ENCODE measurements at places on chromosomes 12 and 14.

DNA sequence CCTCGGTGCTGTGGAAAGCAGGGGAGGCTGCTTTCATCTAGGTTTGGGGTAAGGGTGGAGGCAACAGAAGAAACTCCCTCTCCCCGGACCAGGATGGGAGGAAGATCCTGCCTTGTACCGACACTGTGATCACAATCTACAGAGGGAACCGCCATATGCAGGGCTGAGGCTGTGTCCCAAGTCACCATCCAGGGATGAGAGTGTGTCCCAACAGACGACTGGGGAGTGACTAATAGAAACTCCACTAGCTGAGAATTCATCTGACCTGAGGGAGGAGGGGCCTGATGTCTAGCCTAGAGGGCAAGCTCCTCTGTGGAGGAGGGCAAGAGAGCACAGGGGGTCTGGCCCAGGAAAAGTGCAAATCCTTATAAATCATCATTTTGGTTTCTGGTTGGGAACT, 172.4 kb downstream of the CALM1 start:
- no peak for DNase-seq

GRCh38 chr14:82636426-82636825, 1102.8 kb upstream of the SEL1L start:
- no peak for DNase-seq

DNA sequence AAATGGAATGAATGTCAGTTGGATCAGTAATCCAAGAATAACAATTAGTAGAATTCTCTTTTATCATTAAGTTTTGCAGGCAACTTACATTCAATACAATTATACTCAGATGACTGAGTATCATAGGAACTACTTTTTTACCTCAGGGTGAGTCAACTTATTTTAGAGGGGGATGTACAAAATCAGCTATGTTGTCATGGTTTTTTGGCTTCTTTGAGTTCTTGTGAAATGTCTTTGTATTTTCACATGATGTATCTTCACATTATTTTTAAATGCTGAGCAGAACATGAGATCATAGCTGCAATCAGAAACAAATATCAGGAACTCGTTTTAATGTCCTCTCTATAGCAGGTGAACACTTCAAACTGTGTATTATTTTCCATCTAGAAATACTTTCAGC, 65.3 kb upstream of the PTPRR start:
- no peak for DNase-seq

- no peak for DNase-seq
Observed at GRCh38 chr12:119011231-119011630, 29.9 kb downstream of the SRRM4 start.

GRCh38 chr14:71985538-71986189, 53.4 kb downstream of the RGS6 start:
- DNase-seq = no peak

GRCh38 chr12:131187602-131188001, 233.9 kb downstream of the ADGRD1 start:
- no peak for DNase-seq

DNA sequence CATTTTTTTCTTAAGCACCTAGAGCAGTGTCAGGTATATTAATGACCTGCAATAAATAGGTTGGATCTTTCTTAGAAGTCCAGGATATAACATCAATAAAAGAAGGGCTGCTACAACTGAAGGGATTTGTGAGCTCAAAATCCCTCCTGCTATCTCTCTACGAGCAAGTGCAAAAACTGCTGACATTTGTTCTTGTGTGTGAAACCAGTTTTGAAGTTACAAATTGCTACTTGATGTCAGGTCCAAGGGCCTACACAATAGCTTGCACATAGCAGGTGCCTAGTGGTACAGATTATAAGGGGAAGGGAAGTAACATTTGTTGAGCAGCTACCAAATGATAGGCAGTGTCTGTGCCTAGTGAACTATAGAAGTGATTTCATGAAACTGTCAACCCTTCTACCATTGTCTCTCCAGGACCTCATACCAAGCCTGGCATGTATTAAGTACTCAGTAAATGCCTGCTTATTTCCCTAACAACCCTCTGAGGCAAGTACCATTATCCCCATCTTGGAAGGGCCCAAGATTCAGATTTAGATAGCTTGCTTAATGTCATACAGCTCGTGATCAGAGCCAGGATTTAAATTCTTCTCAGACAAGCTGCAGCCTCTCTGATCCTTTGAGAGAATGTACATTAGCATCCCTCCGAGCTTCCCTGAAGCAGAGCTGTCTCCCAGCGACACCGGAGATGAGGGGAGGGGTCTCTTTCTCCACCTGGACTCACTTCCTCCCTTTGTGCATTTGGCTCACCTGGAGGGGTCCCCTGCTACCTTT, 300.3 kb downstream of the ZFP36L1 start:
- no peak for DNase-seq

GRCh38 chr14:56590535-56590960, 10.9 kb downstream of the TMEM260 start:
- DNase-seq = no peak

- no peak for DNase-seq
Observed at GRCh38 chr12:55673638-55674037, 34.1 kb downstream of the ITGA7 start.

- DNase-seq = no peak
Observed at GRCh38 chr12:52183971-52184370, 7.8 kb downstream of the KRT80 start.

DNA sequence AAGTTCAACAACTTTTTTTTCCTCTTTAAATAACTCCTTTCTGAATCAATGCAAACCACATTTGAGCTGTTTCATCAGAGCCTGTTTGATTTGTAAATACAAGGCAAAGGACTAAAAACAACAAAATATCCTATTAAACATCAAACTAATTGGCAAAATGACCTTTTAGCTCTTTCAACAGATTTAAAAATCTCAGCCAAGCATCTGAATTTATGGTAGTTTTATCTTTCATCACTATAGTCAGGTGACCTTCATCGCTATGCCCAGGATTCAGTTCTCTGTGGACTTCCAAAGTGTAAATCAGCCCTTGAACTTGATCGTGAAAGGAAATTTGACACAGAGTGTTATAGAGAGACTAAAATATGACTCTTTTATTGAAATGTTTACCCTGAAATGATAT, 1554.5 kb upstream of the FLRT2 start:
- no peak for DNase-seq

GRCh38 chr12:111440631-111441030, 34.9 kb downstream of the SH2B3 start:
- DNase-seq = no peak

- DNase-seq = no peak
Observed at GRCh38 chr14:24425704-24426103, 3.8 kb downstream of the CBLN3 start.

DNA sequence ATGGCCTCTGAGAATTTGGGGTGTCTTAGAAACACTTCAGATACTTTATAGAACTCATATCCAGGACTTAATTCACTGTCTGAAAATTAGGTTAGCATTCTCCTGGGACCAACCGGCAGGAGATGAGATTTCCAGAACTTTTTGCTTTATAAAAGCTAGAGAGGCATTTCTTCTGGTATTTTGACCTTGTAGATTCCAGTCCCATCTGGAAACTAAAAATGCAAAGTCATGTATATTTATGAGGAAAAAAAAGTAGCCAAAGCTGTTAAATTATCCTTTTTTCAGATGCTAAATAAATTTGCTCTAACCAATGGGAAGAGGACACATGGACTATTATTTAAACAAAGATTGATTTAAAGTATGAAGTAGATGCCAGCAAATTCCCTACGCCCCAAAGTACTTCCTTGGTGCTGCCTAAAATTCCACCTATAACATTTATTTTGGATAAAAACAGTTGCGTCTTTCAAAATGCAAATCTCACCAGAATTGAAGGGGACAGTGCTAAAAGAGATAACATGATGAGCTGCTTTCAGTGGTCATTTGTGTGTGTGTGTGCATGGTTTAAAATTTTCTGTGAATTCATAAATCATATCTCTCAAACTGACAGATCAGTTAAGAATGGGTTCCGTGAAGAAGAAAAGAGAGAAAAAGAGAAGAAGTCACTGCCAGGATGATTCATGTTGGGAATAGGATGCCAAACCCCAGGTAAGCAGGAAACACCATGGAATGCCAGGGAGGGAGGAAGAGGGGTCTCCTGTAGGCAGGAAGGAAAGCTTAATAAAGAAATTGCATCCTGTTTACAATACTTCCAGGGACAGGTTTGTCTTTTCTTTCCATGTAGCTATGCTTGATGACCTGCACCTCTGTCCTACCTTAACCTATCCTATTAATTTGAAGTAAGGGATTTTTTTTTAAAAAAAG, 97.7 kb upstream of the RGS6 start:
- no peak for DNase-seq

GRCh38 chr14:93160353-93160801, 24.3 kb downstream of the MOAP1 start:
- no peak for DNase-seq

- no peak for DNase-seq
Observed at GRCh38 chr12:92473564-92473963, 229.2 kb upstream of the PLEKHG7 start.
